ENCODE measurements at places on chromosomes 11 and 22.

DNA sequence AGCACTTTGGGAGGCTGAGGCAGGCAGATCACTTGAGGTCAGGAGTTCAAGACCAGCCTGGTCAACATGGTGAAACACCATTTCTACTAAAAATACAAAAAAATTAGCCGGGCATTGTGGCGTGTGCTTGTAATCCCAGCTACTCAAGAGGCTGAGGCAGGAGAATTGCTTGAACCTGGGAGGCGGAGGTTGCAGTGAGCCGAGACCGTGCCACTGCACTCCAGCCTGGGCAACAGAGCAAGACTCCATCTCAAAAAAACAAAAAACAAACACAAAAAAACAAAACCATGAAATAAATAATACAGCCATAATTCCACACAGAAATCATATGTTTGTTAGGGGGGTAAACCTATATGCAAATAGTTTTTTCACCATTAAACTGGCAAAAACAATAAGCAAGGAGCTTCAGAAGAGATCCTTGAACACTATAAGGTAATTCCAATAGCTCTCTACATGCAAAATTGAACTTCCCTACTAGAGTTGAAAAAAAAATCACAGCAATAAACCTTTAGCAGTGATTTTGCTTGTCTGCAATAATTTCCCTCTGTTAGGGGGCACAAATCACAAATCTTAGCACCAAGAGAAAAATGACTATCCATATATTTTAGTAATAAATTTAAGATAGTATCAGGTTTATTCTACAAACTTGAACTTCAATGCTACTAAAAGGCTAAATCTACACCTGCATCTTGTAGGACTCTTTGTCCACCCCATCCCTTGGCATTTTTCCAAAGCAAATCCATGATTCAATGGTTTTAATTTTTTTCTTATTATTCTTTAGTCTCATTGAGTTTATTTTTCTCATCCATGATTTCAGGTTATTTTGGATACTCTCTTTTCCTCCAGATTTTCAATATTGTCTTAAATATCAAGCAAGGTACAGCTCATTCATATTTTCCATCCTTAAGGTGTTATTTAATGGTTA lies 3.9 kb downstream of the CSTF3 start:
- DNase-seq, result no peak

GRCh38 chr22:37714634-37715033 lies 17.8 kb downstream of the TRIOBP start:
- no peak for DNase-seq

DNA sequence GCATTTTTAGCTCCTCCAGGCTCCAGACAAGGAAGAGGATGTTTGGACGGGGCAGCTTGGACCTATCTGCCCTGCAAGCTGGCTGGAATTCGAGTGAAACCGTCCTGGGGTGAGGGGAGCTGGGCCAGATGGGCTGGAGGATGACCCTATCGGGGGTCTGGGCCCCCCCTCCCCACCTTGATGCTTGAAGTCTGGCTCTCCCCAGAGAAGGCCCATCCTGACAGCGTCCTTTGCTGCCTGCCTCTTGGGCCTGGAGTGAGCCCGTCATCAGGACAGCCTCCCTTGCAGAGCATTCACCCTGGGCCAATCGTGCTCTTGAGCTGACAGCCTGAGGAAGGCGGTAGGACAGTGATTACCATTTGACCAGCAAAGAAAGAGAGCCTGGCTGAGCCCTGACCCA lies 5.3 kb upstream of the PDGFB start:
- no peak for DNase-seq

DNA sequence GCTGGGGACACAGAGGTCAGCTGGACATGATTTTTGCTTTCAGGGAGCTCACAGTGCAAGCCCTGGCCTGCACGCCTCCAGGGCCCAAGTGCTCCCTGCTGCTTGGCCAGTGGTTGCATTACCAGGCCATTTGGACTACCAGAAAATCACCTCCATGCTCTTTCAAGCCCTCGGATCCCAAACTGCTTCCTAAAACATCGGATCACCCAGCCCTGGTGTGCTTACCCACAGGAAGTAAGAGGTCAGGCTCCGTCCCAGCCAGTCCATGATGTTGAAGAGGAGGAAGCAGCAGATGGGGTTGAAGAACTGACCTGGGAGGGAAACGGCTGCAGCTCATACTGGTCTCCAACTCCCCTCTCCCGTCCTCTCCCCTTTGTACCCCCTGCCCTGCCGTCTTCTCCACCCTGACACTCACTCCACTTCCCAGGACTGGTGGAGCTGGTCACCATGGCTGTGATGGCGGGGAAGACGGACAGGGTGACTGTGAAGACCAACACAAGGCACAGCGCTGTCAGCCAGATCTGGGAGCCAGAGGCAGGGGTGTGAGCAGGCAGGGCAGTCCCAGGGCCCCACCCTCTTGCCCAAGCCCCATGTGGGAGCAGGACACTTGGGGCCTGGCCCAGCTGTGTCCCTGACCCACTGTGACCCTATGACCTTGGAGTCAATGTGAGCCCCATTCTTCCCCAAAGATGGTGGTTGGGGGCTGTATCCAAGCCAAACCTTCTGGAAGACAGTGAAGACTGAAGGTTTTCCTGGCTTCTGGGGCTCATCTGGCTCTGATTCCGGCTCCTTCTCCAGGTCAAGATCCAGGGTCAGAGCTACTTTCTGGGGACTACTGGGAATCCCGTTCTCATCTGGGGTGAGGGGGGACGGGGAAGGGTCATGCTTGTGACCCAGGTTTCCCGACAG lies 5.6 kb downstream of the SLC29A2 start:
- no peak for DNase-seq

DNA sequence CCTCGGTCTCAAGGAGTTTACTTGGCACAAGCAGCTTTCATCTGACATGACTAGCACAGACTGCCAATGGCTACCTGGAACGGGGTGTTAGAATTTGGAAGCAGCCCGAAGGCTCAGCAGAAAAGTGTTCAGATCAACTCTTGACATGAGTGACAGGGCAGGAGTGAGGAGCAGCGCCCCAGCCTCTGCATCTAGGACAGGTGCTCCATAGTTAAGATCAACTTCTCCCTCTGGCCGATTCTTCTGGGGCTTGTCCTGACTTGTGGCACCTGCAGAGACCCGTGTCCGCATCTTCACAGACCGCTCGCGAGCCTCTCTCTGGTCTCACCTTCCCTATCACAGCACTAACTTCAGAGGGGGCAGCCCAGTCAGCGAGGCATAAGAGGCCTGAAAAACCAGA lies 42.5 kb upstream of the CHKA start:
- DNase-seq, result no peak

DNA sequence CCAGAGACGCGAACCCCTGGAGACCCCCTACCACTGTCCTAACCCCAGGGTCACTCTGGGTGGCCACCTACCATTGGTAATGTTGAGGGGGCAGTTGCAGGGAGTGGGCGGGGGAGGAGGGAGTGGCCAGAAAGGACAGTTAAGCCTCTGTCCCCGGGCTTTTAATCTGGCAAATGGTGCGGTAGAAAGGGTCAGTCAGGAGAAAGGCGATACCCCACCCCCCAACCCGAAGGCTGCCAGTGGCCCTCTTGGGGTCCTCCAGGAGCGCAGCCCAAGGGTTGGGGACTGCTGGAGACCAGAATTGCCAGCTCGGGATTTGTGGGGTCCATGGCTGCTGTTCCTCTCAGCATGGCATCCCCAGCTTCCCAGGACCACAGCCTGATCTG lies 742 bp downstream of the P2RY2 start:
- DNase-seq, result no peak

DNA sequence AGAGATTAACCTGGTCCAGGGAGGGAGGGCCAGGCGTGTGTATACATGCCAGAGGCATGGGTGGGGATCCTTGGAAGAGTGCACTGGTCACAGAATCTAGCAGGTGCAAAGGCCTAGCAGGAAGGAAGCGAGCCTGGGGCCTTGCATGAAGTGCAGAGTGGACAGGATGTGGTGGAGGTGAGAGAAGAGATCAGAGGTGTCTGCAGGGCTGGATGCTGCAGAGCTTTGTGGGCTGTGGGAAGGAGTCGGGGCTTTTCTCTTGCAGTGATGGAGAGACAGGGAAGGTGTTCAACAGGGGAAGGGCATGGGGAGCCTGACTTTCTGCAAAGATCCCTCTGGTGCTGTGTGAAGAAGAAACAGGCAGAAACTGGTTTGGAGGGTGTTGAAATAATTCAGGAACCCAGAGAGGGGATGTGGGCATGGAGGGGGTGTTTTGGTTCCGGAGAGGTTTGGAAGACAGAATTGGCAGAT lies 2.5 kb upstream of the TPST2 start:
- no peak for DNase-seq

DNA sequence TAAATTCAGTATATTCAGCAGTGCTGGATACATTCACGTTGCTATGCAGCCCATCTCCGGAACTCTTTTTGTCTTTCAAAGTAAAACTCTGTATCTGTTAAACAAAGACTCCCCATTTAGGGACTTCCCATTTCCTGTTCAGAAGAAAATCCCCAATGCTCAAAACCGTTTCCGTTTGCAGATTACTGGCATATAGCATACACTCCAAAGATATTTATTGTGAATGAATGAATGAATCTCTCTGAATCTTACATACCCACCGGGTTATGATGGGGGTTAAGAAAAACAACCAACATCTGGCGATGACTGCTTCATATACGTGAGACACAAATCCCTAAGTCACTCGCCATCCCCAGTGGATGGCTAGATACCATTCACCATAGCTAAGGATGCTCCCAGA lies 1.6 kb downstream of the THY1 start:
- no peak for DNase-seq

DNA sequence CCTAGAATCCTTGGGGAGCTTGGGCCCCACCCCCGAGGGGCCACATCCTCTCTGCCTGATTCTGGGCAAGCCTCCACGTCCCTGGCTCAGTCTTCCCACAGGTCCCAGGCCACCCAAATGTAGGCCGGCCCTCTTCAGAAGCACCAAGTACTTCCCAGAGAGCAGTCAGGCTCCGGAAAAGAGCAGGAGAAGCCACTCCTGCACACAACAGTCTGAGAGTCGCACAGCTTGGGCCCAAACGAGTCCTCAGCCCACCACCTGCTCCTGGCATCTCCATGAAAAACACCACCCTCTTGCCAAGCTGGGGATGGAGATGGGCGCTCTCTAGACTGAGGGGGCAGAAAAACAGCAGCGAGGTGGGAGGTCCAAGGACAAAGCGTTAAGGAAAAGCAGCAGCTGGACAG lies 15.4 kb downstream of the EHD1 start:
- DNase-seq, result no peak

GRCh38 chr11:2419638-2420501 lies 19.3 kb downstream of the TSSC4 start:
- peak; percentile 64 for DNase-seq

DNA sequence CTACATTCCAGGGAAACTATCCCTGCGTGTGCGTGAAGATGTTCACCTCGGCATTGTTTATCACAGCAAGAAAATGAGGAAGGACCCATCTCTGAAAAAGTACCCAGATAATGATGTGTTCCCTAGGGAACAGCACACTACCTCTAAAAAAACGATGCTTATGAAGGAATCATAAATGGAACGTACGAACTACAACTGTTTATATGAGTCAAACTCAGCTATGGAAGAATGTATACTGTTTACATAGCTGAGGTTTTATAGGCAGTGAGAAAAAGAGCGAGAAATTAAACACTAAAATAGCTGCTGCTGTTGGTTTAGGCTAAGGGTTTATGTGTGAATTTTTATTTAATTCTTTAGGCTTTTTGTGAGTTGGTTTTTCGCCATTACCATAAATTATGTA lies 48.9 kb downstream of the APOL1 start:
- DNase-seq, result peak; percentile 32

GRCh38 chr11:47393163-47394049 lies 15.0 kb upstream of the SLC39A13 start:
- DNase-seq, result peak; percentile 62

GRCh38 chr11:64299847-64300648 lies at the start of gene CATSPERZ:
Gene CATSPERZ, plus strand, starts transcription at chr11:64300358. Its CDS starts 53 bp downstream, at chr11:64300411.
- DNase-seq, result no peak

DNA sequence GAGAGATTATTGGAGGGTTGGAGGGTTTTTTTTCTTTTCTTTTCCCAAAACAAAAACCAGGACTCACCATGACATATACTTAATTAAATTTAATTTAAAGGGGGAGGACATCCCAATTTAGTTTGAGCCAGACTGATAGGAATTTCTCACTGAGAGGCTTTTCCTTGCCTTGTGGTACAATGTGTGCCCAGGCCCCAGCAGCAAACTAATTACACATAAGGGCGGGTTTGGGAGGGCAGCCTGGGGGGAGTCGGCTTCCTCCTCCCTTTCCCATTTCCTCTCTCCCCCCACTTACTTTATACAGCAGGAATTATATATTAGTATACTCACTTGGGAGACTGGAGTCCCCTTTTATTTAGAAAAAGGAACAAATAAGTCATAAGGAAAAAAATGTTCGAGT lies 2.9 kb downstream of the TEAD1 start:
- DNase-seq, result no peak

DNA sequence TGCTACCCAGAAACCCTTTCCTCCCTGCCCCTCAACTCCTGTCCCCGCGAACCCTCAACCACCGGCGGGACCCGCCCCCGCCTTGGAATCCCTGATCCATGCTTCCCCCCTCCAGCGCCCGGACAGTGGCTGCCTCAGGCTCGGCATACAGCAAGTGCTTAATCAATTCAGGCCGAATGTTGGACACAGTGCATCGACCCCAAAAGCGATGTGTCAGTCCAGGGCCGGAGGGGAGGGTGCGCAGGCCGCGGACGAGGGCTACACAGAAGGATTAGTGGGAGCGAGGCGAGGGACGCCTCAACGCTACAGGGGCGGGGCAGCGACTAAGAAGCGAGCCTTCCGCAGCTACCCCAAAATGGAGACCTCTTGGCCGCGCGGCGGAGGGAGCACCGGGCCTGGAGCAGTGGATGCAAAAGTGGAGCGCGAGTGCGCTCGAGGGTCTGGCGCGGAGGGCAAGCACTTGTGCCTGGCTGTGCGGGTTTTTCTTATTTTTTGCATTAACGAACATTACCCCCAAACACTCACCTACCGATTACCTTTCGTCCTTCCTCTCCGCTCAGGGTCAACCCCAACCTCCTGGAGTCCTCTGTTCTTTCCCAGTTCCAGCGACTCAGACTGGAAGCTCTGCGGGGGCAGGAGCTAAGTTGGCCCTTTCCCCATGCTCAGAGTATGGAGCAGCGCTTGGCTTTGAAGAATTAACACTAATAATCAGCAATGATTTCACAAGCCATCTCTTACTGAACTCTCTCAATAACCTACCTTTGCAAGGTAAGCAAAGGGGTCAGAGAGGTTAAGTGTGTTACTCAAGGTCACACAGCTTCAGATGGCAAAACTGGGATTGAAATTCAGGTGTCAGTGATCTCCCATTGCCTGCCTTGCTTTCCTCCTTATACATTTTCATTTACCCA lies 30.0 kb upstream of the WNT11 start:
- peak; percentile 49 for DNase-seq

GRCh38 chr11:64686466-64687170 lies 36.4 kb downstream of the NRXN2 start:
- DNase-seq, result no peak

- peak; percentile 57 for DNase-seq
Measured at GRCh38 chr22:50267591-50268390, 2.4 kb downstream of the MAPK11 start.

GRCh38 chr11:58658623-58659022 lies 36.2 kb downstream of the CNTF start:
- DNase-seq, result no peak

DNA sequence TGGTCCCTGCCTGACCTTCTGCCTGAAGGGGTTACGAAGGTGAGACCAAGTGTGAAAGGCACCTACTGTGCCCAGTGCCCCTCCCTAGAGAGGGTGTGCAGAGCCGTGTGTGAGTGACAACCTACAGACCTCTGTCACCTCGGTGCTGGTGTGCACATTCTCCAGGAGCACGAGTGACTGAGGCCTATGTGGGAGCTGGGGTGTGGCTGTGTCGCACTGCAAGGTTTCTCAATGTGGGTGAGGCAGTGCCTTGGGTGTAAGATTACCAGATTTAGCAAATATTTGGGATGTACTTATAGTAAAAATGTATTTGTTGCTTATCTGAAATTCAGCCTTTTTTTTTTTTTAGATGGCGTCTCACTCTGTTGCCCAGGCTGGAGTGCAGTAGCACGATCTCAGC lies 5.6 kb downstream of the STARD10 start:
- DNase-seq, result no peak
